Fibroblast of lung (primary cell): ENCODE measurements at places on chromosomes 5 and 9. TPM values are rescaled to one million over a fixed set of nuclear protein-coding genes. Genes with fewer than 3 reads are reported as not detected.

DNA sequence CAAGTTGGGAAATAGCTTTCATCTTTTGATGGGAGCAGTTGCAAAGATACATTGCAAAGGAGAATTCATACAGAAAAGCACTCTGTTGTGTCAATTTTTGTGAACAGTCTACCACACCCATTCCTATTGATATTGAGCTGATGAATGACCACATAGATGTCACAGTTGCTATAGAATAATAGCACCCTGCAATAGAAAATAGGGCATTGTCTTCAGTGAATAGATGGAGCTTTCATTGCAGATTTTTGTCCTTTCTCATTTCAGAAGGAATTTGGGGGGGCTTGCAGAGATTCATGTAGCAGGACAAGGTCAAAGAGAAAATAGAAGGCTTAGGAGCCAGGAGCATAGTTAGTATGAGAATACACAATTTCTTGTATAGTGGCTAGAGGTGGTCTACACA is 237.9 kb downstream of the TMEM38B start:
- DNase-seq = no peak

The CDC20B gene
- total RNA-seq = under 0.01 TPM in 1 of 2 replicates, not detected in the other

The PPP3R2 gene
- not detected in 2 replicates for total RNA-seq

GRCh38 chr5:44983006-44983405 is 174.3 kb downstream of the MRPS30 start:
- DNase-seq = no peak

DNA sequence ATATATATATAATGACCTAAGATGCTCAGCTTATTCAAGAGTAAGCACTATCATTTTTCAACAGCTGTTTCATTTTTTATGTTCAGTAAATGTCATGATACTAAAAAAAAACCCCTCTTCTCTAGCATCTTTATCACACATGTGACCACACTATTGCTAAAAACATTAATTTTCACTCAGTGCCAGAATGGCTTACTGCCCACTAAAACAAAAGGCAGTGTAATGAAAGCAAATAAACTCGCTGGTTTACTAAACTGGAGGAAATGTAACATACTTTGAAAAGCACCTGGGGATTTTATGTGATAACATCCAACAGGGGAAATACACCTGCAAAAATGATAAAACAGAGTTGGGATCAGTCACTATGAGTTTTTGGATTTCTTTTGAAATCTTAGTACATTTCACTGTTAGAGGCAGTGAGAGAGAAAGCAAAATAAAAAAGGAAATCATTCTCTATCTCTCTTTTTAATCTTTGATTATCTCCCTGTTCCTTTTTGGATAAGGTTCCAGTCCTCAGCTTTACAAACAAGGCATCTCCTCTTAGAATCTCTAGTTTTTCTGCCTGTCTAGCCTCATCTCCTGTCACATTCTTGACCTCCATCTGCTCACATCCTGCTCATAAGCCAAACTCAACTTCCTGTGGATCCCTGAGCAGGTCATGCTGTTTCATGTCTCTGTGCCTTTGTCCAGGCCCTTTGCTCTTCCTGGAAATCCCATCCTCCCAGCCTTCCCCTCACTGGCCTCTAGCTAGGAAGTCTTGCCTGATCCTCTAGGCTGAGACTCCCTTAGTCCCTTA is 338.0 kb downstream of the MAN2A1 start:
- DNase-seq = peak; percentile 29

DNA sequence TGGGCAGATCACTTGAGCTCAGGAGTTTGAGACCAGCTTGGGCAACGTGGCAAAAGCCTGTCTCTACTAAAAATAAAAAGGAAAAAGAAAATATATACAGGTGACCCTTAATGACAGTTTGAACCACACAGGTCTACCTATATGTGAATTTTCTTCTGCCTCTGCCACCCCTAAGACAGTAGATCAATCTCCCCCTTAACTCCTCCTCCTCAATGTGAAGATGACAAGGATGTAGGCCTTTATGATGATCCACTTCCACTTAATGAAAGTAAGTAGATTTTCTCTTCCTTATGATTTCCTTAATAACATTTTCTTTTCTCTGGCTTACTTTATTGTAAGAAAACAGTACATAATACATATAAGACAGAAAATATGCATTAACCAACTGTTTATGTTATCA is 3.4 kb downstream of the AKNA start:
- DNase-seq = no peak

DNA sequence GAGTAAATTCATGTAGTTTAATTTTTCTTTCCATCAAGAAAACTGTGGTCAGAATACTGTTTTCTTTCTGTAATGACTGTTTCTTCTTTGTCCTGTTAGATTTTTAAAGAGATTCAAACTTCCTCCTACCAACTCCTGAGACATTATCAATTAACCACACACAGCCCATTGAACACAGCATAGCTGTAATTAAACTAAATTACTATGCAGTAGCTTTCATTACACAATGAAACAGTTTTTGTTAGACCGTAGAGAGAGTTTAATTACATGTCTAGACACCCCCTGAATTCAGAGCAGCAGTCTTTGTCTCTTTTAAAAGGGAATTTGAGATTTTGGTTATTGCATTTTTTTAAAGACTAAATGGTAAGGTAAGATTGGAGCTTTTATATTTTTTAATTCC is 77.5 kb downstream of the STARD4 start:
- no peak for DNase-seq

The DDX4 gene
- not detected in 2 replicates for total RNA-seq

The LCN1 gene
- total RNA-seq = not detected in 2 replicates

- DNase-seq = no peak
Measured at GRCh38 chr5:122997294-122997693, 39.2 kb downstream of the PPIC start.

GRCh38 chr5:175663186-175664184 is 5.6 kb downstream of the HRH2 start:
- no peak for DNase-seq

DNA sequence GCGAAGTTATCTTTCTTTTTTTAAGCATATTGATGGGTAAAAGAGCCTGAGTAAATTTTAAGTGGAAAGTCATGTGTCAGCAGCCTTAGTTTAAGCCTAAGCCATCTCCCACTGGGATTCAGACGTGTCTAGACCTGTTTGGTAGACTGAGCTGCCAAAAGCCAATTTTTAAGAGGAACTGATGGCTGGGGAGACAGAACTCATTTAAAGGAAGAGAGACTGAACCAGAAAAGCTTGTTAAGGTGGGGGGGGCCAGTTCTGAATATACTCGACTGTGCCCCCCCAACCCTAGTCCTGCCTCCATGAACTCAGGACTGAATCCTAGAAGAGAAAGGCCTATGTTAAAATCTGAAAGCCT is 58.3 kb upstream of the PLPP1 start:
- no peak for DNase-seq

- DNase-seq = no peak
Measured at GRCh38 chr5:145101246-145101645, 733.9 kb downstream of the PRELID2 start.

The PCDHGA5 gene
- 1.5 and 2.6 TPM in 2 replicates for total RNA-seq

DNA sequence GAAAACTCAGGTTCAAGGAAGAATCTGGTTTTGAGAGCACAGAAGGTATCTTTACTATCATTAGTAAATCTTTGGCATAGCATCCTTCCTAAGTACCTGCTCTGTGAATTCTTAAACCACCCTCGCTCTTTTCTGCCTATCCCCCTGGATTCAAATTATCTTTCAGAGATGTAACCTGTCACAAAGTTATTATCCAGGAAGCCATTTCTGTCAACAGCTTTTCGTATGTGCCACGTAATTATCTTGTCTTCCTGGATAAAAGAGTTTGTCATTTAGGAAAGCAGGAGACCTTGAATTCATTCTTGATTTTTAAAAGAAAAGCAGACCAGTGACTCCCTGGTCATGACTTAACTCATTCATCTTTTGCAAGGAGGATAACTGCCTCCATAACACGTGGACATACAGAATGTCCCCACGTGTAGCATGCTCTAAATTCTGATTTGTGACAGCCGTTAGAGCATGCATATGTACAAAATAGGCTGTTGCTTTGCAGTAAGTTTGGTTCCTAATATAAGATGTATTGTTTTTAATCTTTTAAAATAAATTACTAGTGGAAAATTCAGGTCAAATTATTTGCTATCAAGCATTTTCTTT is 189.0 kb downstream of the TRIO start:
- no peak for DNase-seq

DNA sequence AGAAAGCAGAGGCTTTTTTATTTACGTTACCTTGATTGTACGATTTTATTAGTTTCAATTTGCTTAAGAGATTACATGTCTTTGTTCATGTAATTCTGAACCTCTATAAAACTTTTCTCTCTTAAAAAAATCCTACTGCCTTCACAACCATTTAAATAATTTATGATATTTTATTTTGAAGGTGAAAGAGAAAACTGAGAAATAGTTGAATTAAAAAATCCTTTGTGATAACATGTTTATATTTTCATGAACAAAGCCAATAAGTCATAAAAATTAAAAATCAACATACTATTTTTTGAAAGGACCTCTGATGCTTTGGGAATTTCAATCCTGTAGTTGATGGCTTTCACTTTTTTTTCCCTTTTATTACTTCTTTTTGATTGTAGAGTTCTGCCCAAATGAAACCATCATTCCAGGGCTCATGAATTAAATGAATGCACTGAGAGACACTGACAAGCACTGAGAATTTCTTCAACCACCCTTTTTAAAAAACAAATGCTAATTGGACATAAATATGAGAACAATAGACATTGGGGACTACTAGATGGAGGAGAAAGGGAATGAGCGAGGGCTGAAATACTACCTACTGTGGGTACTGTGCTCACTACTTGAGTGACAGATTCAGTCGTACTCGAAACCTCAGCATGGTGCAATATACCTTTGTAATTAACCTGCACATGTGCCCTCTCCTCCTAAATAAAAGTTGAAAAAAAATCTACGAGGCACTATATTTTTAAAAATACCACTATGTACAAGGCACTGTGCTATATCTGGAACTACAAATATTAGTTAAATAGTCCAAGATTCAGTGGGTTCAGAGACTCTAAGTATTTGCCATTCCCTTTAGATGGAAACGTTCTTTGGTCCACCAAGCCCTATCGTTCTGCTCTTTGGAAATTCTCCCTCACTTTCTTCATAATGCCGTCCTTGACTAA is 5.9 kb downstream of the CDKN2A start:
- no peak for DNase-seq

DNA sequence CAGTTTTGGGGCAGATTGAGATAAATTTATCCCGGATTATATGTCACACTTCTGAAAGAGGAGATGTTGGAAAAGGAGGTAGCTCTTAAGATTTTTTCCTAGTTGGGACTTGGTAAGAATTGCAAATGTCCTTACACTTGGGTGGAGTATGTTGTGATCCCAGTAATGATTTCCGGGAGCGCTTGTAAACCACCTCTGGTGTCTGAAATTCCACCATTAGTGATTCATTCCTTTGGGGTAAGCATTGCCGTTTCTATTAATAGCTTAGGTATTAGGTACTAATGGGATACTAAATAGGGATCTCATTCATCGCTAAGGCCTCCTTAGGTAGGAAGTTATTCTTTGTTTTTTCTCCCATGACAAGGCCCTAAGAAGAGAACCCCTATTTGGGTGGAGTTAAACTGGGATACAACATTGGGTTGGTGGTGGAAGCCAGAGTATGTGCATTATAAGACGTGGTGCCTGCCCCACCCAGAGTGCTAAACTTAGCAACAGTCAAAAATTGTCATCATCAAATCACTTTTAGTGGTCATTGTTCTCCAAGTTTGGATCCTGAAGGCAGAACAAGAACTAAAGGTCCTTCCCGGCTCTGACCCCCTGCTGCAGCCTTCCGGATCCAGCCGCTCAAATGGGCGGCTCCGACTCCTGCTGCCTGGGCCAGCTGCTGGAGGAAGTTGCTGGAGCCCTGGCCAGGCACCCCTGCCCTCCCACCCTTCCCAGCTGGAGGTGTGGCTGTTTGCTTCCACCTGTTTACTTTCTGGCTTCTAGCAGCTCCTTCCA is 31.7 kb upstream of the DAB2IP start:
- no peak for DNase-seq

The ENTPD2 gene
- under 0.01 TPM in 2 replicates for total RNA-seq

DNA sequence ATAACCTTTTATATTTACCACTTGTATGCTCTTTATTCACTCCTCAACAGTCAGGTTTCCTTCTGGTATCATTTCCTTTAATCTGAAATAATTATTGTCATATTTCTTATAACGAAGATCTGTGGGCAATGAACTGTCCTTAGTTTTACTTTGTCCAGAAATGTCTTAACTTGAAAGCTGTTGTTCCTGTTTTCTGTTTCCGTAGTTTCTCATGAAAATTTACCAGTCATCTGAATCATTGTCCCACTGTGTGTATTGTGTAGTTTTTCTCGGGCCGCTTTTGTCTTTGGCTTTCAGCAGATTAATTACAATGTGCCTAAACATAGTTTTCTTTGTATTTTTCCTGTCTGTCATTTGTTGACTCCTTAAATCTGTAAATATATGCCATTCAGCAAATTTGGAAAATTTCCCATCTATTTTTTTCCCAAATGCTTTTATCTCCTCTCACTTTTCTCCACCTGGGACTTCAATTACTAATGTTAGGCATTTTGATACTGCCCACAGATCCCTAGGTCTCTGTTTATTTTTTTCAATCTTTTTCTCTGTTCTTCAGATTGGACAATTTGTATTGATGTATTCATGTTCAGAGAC is 74.9 kb downstream of the PDE8B start:
- DNase-seq = no peak

DNA sequence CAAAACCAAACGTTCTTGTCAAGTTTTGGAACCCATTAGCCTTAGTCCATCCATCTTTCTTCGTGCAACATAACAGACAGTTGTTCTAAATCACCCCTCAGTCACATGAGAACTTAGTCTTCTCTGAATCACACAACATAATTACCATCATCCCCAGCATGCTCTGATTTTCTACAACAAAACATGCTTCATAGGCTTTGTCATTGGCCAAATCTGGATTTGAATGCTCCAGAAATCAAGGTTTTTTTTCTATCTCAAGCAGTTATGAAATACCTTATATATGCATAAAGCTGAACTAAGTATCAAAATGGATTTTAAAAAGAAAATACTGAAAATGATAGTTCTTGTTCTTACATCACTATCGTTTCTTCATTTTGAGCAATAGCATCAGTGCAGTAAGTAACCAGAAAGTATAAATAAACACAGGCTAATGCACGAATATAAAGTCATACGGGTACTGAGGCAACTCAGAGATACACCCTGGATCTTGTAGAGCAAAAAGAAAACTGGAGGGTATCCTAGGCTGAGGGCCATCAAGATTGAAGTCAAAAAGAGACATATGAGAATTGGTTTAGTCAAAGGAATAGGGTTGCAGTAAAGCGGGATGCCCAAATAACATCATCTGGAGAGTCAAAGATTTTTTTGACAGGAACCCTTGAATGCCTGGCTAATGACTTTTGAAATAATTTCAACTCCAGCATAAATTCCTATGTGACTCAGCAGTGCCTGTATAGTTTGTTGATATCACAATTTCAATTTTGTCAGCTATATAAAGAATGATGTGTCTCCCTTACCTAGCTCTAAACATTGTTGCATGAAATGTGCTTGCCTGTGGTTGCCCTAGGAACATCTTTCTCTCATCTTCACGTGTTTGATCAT is 164.7 kb downstream of the ADAMTSL1 start:
- DNase-seq = peak; percentile 47

GRCh38 chr5:178436326-178436940 is 153.8 kb downstream of the COL23A1 start:
- no peak for DNase-seq

The PHF24 gene
- under 0.01 and 0.17 TPM in 2 replicates for total RNA-seq

- DNase-seq = no peak
Measured at GRCh38 chr5:149432376-149432775, 53.3 kb upstream of the IL17B start.

- no peak for DNase-seq
Measured at GRCh38 chr5:23825196-23825595, 317.8 kb downstream of the PRDM9 start.

The FGF1 gene
- 0.77 and 3.5 TPM in 2 replicates for total RNA-seq
